ENCODE measurements at places on chromosomes 7 and 10.

GRCh38 chr10:124975977-124976514 lies 34.1 kb downstream of the ZRANB1 start:
- DNase-seq, result no peak

DNA sequence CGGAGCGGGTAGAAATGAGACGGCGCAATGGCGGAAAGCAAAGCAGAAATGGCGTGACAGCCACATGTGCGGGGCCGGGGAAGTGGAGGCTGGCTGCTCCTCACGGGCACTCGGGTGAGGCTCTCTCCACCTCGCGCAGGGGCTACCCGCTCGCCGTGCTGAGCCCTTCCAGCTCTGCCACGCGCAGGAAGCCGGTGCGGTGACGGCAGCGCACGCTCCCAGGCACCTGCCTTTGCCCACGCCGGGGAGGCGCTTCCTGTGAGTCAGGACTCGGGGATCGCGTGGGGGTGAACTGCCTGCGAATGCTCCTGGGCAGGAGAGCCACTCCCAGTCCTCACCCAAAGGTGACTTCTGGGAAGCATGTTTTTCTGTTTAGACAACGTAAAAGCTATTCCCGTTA lies 431.2 kb downstream of the GLRX3 start:
- DNase-seq, result no peak

DNA sequence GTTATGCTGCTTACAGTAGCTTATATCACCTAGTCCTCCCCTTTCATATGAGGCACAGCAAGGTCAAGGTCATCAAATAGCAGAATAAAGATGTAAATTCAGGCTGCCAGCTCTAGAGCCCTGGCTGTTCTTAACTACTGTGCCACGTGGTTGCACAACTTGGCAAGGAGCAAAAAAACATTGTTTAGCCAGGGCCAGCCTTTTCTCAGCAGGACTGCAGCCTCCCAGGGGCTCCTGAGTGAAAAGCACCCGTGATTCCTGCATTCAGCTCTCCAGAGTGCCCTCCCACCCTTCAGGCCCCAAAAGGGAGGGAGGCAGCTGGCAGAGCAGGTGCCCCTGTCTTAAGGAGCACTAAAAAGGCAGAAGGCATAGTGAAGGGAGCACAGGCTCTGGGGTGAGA lies 31.8 kb upstream of the TM9SF3 start:
- DNase-seq, result peak; percentile 56

GRCh38 chr7:139362981-139363380 lies 3.3 kb downstream of the LUC7L2 start:
- no peak for DNase-seq

DNA sequence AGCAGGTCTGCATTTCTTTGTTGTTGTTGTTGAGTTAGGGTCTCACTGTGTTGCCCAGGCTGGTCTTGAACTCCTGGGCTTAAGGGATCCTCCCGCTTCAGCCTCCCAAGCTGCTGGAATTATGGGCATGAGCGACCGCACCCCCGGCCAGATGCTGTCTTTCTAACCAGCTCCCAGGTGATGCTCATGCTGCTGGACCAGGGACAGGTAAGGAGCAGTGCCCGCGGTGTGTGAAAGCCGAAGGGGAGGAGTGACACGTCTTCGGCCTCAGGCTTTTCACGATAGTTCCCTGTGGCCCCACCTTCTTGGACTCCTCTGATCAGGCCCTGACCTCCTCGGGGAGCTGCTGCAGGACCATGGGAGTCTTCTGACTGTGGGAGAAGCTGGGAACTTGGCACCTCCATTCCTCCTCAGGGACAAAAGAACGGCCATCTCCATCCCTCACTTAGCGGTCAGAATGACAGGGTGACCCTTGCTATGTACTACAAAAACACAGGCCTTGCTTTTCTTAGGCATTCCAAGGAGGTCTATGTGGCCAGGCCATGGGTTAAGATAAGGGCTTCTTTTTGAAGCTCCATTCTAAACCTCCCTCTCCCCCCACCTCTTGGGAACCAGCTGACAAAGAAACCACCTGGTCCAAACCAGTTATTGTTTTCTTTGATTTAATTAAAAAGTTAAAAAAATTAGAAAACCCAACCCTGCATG lies 5.5 kb downstream of the SFRP5 start:
- DNase-seq, result no peak

Data from anterior cingulate cortex (tissue), 58 donors.